ENCODE measurements at places on chromosomes 3 and 15.
A peak's percentile ranks its signal among the peaks of the same experiment; 100 is the strongest.

DNA sequence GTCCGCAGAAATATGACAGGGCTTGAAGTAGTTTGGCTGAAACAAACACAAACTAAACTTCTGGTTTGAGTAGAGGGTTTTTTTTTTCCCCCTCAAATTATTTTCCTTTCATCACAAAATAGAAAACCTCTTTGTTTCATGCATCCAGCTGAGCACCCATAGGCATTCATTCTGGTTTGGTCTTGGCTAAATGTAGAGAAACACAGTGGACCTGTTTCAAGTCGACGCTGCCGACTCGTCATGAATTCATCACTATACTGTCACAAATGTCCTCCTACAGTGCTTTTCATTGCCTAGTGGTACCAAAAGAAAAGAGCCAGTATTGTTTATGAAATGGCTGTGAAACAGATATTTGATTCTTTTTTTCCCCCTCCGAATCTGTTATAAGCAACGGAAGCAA is 52.4 kb upstream of the GYG1 start:
- no peak for DNase-seq

- DNase-seq = peak; percentile 86
Observed at GRCh38 chr3:71875461-71875947, 90.6 kb upstream of the PROK2 start.

DNA sequence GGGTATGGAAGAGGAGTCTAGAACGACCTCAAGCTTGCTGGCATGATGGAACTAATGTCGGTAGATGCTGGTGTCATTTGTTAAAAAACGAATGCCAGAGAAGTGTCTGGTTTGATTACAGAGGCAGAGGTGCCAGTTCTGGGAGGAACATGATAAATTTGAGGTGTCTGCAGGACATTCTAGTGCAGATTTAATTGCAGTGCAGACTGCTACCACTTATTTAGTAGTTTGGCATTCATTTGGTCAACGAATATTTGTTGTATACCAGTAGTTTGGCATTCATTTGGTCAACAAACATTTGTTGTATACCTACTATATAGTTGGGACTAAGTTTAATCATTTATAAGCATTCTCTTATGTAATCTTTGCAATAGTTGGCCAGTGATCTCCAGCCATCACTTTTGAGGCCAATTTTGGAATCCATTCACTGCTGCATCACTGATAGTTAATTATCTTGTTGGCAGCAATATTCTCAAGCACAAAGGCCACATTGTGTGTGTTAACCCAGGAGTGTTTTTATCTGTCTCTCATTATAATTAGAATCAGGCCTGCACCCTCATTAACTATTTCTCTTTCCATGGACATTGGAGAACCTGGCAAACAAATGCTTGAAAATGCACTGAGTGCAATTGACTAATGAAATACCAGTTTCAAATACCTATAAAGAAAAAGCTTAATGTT is 19.5 kb upstream of the TGFBR2 start:
- no peak for DNase-seq

DNA sequence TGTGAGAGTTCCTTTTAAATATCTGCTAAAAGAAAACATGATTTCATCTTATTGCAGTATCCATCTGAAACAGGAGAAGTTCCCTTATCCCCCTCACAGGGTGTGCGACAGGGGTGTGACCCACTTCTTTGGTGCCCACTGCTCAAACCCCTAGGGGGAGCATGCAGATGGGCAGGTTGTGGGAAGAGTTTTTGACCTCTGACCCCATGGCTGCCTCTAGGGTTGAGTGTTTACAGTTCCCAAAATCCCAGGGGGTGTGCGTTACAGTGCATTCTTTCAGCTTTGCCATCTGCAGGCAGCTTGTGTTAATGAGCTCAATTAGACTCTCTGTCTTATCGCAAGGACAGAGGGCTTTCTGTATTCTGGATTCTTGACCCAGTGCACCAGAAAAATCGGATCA is 443.2 kb upstream of the FRG2C start:
- DNase-seq = no peak

DNA sequence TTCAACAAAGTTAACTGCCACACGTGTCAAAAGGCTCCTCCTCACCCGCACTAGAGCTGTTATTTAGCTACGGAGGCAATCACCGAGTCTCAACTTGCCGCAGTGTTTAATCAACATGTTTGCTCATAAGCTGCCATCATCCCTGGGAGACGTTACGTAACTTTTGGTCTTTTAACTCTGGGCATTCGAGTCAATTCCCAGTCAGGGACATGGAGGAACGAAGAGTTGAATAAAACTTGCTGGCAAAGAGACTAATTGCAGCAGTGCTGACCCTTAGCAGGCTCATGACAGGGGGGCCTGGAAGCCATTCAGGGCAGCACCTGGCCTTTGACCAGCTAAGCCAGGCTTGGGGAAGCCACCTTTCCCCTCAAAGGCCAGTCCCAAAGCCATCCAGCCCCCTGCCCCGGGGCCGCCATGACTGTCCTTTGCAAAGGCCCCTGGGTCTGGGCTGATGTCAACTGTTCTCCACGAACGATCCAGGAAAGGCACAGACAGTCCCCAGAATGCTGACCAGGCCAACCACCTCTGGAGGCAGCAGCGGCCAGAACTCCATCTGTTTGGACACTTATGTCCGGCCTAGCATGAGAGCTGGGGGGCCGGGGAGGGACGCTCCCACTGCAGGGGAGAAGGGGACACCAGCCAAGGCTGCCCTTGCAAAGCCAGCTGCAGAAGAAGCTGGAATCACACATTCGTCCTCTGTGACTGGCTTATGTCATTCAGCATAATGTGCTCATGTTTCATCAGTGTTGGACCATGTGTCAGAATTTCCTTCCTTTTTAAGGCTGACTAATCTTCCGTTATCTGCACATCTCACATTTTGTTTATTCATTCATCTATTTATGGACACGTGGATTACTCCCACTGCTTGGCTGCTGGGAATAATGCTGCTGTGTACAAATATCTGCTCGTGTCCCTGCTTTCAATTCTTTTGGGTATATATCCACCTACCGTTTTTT is 43.7 kb downstream of the PCSK6 start:
- peak; percentile 56 for DNase-seq

GRCh38 chr3:171427771-171428320 is 32.4 kb downstream of the TNIK start:
- no peak for DNase-seq

GRCh38 chr3:165545059-165545458 is 292.2 kb downstream of the BCHE start:
- no peak for DNase-seq

DNA sequence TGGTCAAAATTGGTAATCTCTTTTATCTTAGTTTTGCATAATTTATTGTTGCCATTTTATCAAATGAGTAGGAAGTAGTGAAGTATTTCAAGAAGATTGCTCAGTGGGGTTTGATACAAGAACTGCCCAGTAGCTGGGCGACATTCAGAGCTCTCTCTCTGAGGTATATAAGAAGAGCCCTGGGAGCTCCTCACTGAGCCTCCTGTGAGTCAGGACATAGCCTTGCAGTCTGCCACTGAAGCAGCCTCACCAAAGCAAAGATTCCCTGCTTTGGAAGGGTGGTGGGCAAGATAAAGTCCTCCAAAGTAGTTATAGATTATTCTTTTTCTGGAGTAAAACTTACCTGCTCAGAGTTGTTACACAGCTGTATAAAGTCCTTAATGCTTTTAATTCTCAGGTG is 26.1 kb downstream of the SKIL start:
- no peak for DNase-seq

DNA sequence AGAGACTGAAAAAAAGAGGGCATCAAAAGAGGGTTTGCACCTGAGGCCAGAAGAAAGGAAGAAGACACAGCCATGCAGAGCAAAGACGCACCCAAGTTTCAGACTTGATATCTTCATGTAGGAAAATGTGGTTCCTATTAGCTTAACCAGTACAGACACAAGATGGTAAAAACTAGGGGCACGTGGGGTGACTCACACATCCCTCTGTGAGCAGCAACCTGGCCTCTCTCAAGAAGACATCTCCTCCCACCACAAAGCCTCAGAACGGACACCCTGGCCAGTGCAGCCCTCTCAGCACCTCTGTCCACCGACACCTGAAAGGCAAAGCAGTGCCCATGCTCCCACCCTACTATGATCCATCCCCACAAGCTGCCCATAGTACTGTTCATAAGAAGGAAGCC is 33.3 kb downstream of the GLB1 start:
- DNase-seq = no peak

- DNase-seq = peak; percentile 24
Observed at GRCh38 chr3:71057526-71057894, 526.0 kb downstream of the FOXP1 start.

DNA sequence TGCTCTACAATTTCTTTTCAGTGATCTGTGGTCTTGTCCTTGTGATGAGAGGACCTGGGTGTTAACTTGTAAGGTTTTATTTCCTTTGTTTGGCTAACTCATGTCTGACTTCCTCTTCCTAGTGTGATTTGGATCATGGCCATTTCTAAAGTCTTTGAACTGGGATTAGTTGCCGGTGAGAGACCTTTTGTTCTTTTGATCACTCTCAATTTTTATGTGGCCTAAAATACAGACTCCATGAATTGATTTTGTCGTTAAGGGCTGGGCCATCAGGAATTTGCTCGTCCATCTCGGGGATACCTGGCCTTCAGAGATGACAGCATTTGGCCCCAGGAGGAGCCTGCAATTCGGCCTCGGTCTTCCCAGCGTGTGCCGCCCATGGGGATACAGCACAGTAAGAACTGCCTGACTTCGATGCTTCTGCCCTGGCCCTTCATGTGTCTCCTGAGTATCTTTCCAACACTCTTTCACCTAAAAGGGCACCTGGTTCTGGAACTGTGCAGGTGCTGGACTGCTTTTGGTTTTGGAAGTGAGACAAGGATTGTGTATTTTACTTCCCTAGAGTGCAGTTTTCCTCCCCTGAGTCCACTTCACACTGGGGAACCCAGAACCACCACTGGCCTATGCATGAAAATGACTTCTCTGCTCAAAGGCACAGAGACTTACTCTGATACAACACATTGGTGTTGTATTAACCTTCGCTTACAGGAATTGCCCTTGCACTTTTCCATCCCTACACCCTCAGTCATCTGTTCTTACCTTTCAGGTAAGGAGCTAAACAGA is 13.1 kb upstream of the LRRC2 start:
- no peak for DNase-seq

DNA sequence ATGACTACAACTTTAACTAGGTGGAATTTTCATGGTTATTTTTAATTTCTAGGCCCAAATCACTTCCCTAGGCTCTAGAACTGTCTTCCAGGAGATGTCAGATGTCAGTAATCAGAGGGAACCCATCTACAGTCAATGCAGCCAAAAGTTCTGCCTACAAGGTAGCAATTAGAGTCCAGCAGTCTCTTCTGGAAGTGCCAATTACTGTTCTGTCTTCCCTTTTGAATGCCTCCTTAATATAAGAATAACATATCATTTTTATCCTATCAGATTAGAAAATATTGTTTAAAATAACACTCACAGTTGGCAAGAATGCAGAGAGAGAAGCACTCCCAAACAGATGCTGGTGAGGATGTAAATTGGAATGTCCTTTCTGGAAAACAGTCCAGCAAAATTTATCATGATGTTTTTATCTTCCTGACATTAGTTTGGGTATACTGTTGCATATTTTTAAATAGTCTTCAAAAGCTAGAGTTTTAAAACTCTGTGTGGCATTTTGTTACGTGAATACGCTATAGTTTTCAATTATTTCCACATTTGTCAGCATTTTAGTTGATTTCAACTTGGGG is 543.7 kb downstream of the FHIT start:
- DNase-seq = no peak

- DNase-seq = peak; percentile 25
Observed at GRCh38 chr3:2096216-2096615, 2.5 kb upstream of the CNTN4 start.

DNA sequence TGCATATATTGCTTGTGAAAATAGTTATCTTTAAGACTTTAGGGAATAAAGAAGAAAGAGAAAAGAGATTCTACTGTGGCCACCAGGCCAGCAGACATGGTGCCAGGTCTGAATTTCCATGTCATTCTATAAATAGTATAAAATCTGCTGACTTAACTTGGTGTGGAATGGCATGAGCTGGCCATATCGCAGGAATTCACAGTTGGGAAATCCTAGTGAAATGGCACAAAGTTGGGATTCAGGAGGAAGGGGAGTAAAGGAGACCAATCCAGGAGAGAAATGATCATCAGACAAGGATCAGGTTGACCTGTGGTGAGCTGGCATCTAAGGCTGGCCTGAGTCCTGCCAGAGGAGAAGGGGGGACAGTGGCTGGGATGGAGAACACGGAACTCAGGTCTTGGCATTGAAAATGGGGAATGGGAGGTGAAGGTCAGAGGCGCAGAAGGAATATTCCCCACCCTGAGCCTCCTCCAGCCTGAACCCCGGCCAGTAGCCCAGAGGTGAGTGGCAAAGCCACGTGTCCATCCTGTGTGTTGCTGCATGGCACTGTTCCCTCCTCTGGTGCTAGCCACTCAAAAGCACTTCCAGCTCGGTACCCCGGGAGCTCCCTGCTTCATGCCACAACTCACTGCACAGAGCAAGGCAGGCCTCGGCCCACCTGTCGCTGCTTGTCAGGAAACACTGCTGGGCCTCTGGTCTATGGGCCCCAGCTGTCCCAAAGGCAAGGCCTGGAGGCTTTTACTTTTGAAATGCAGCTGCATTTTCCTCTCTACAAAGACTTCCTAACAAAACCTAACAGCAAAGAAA is 51.4 kb downstream of the SSUH2 start:
- peak; percentile 87 for DNase-seq

GRCh38 chr15:100295939-100296565 is 45.7 kb downstream of the ADAMTS17 start:
- DNase-seq = no peak

DNA sequence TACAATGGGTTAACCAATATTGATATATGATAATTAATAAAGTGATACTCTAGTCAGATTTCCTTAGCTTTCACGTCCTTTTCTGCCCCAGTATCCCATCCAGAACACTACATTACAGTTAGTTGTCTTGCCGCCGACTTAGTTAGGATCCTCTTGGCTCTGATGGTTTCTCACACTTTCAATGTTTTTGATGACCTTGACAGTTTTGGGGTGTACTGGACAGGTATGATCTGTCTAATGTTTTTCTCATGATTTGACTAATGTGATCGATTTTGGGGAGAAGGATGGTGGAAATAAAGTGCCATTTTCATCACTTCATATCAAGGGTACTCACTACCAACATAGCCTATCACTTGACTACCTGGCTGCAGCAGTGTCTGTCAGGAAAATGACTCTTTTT is 245.0 kb upstream of the TMC3 start:
- DNase-seq = no peak

DNA sequence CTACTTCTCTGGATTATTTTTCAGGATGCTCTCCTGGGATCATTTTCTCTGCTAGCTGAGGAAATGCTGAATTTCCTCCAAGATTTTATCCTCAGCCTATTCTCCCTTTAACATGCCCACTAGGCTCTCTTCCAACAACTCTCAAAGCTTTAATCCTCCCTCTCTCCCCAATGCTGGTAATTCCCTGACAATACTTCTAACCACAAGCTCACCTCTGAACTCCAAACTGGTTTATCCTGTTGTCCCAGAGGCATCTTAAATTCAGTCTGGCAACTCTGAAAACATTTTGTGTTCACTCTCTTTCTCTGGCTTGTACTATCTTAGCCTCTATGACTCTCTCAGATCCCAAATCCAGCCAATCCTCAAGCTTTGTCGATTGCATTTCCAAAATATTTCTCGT is 490.3 kb downstream of the MECOM start:
- DNase-seq = no peak

Data from femur (tissue), 1 donor.